Naive thymus-derived CD8-positive, alpha-beta T cell (primary cell): ENCODE measurements at places on chromosomes 3 and 15. TPM values are rescaled to one million over a fixed set of nuclear protein-coding genes. Genes with fewer than 3 reads are reported as not detected.

The GABRG3 gene
- polyA plus RNA-seq = not detected

The CSPG4 gene
- not detected for polyA plus RNA-seq

The GRM7 gene
- polyA plus RNA-seq = not detected

The CORO2B gene
- not detected for polyA plus RNA-seq

GRCh38 chr3:85567071-85567676 is 608.4 kb downstream of the CADM2 start:
- no peaks in the 10 kb centered on the region for H3K36me3 ChIP-seq
- H3K4me1 ChIP-seq = no peaks in the 10 kb centered on the region
- H3K27me3 ChIP-seq = no peaks in the 10 kb centered on the region
- H3K4me3 ChIP-seq = no peak overlapping the region
- no peak overlapping the region for H3K27ac ChIP-seq

DNA sequence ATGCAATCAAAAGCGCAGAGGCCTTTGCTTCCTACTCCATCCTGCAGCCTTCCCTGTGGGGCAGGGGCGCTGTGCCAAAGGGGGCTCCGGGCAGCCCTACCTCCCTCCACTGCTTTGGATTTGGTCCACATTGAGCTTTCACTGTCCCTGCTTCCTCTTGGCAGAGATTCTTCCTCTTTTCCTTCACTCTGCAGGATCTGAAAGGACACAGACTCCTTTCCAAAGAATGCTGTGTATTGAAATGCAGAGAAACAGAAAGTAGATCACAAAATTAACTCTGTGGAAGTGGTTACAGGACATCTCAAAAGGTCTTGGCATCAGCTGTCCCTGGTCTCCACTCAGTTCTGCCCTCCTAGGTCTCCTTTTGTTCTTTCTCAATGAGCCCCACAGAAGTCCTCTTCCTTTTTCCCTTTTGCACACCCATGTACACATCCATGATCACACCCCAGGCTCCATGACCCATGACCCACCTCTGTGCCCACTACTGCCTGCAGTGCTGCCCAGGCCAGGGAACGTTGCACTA is 64.1 kb downstream of the CCR1 start:
- peaks cover 11% of the 10 kb centered on the region for H3K36me3 ChIP-seq
- no peak for DNase-seq
- no peak overlapping the region for H3K27ac ChIP-seq
- no peaks in the 10 kb centered on the region for H3K4me1 ChIP-seq
- H3K4me3 ChIP-seq = no peak overlapping the region

- no peak for DNase-seq
- no peak overlapping the region for H3K4me3 ChIP-seq
- no peak overlapping the region for H3K27ac ChIP-seq
- H3K36me3 ChIP-seq = no peaks in the 10 kb centered on the region
These were observed 367.5 kb downstream of the PTPRG start for GRCh38 chr3:61928776-61929314.

GRCh38 chr3:159766563-159767185 is 222.0 kb upstream of the IL12A start:
- DNase-seq = no peak
- peaks cover 18% of the 10 kb centered on the region for H3K4me1 ChIP-seq
- peaks cover 31% of the 10 kb centered on the region for H3K27me3 ChIP-seq
- H3K4me3 ChIP-seq = no peak overlapping the region
- no peaks in the 10 kb centered on the region for H3K36me3 ChIP-seq
- no peak overlapping the region for H3K27ac ChIP-seq

GRCh38 chr15:74614744-74615507 is 710 bp upstream of the CLK3 start:
- no peaks in the 10 kb centered on the region for H3K27me3 ChIP-seq
- peak overlapping the region; percentile 95 for H3K4me3 ChIP-seq
- H3K4me1 ChIP-seq = peaks cover 38% of the 10 kb centered on the region
- peak overlapping the region; percentile 97 for H3K27ac ChIP-seq
- peak; percentile 91 for DNase-seq

DNA sequence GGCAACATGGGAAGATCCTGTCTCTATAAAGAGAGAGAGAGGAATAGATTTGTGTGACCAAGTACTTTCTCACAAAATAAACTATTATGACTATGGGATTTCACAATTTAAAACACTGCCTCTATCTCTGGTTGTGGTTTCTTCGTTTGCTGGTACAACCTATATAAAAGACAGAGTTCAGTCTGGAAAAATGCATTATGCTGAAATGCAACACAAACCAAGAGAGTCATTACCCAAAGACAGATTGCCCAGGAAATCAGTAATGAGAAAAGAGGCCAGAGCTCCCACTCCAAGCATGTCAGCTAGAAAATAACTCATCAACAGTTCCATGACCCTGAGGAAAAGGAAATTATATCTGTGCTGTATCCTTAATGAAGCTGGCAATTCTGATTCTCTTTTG is 23.2 kb downstream of the GPR176 start:
- no peaks in the 10 kb centered on the region for H3K36me3 ChIP-seq
- no peak overlapping the region for H3K4me3 ChIP-seq
- peaks cover 8% of the 10 kb centered on the region for H3K27me3 ChIP-seq
- H3K4me1 ChIP-seq = no peaks in the 10 kb centered on the region

DNA sequence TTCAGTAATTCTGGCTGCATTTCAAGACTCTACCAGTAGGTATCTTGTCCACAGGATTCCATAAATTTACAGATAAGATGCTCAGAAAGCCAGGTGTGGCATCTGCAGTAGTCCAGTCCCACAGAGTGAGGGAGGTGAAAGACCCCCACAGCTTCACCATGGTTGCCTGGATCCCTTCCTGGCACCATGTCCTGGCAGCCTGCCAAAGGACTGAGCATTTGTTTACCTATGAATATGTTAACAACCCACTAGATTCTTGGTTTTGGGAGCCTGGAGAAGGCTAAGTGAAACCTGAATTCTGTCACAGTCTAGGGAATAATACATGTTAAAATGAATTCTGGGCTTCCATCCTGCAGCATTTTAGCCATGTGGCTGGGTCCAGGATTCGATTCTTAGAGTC is 14.9 kb downstream of the CHST2 start:
- H3K4me1 ChIP-seq = peaks cover 11% of the 10 kb centered on the region
- H3K4me3 ChIP-seq = no peak overlapping the region
- no peaks in the 10 kb centered on the region for H3K36me3 ChIP-seq
- no peak overlapping the region for H3K27ac ChIP-seq
- DNase-seq = no peak
- H3K27me3 ChIP-seq = no peaks in the 10 kb centered on the region

- no peak for DNase-seq
- no peaks in the 10 kb centered on the region for H3K36me3 ChIP-seq
- no peak overlapping the region for H3K27ac ChIP-seq
These were observed 18.8 kb upstream of the TNFSF10 start for GRCh38 chr3:172541945-172542488.

DNA sequence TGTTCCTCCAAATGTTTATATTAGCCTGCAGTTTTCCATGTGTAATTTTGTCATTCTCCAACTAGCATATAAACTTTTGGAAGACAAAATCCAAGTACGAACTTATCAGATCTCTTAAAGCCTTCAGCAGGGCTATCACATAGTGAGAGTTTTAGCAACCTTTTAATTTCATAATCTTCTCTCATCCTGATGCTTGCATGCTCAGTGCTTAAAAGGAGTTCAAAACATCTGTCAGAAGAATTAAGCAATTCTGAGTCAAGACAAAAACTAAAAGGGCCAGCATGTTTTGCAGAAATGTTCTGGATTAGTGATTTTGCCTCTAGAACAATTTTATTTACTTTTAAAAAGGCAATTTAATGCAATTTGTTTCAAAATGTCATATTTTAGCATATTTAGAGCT is 73.4 kb upstream of the SLC2A2 start:
- no peaks in the 10 kb centered on the region for H3K4me1 ChIP-seq
- no peak for DNase-seq
- H3K36me3 ChIP-seq = peaks cover 53% of the 10 kb centered on the region
- no peak overlapping the region for H3K4me3 ChIP-seq

GRCh38 chr3:187744169-187745151 is 808 bp downstream of the BCL6 start:
- H3K27me3 ChIP-seq = no peaks in the 10 kb centered on the region
- peak overlapping the region; percentile 98 for H3K27ac ChIP-seq
- H3K4me1 ChIP-seq = peaks cover 74% of the 10 kb centered on the region
- DNase-seq = peak; percentile 51

GRCh38 chr15:74277242-74277810 is 41.2 kb downstream of the CCDC33 start:
- no peaks in the 10 kb centered on the region for H3K36me3 ChIP-seq

DNA sequence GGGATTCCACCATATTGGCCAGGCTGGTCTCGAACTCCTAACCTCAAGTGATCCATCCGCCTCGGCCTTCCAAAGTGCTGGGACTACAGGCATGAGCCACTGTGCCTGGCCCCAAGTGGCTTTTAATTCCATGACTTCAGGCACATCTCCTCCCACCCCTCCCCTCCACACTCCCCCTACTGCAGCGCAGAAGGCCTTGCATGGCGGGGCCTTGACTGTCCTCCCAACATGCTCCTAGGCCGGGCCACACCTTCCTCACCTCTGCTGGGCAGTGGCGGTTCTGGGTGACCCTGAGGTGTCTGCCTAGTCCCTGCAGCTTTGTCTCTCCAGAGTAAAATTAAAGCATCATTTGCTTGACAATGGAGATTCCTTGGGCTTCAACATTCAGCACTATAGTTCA is 6.9 kb downstream of the LYSMD4 start:
- DNase-seq = no peak
- H3K27me3 ChIP-seq = no peaks in the 10 kb centered on the region
- no peak overlapping the region for H3K4me3 ChIP-seq
- peaks cover 8% of the 10 kb centered on the region for H3K4me1 ChIP-seq
- H3K36me3 ChIP-seq = peaks cover 11% of the 10 kb centered on the region

GRCh38 chr3:16378415-16378814 is 113.4 kb downstream of the OXNAD1 start:
- peak overlapping the region; percentile 94 for H3K27ac ChIP-seq
- H3K36me3 ChIP-seq = peaks cover 22% of the 10 kb centered on the region
- H3K4me3 ChIP-seq = no peak overlapping the region
- no peak for DNase-seq
- no peaks in the 10 kb centered on the region for H3K27me3 ChIP-seq

DNA sequence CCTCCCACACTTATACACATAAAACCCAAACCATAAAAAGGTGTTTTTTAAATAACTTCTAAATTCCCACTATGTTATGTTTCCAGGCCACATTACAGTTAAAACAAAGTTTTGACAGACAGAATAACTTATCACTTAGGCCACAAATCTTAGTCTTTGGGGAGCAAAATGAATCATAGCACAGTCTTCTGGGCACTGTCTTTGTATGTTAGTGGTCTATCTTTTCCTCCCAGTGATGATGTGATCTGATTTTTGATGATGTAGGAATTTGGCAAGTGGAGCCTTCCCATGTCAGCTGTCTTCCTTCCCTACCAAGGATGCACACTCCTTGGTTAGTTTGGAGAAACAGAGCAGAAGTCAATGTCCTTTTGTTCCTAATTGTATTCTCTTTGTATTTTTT is 67.3 kb downstream of the THSD4 start:
- H3K4me1 ChIP-seq = no peaks in the 10 kb centered on the region
- peaks cover 7% of the 10 kb centered on the region for H3K27me3 ChIP-seq
- DNase-seq = no peak

DNA sequence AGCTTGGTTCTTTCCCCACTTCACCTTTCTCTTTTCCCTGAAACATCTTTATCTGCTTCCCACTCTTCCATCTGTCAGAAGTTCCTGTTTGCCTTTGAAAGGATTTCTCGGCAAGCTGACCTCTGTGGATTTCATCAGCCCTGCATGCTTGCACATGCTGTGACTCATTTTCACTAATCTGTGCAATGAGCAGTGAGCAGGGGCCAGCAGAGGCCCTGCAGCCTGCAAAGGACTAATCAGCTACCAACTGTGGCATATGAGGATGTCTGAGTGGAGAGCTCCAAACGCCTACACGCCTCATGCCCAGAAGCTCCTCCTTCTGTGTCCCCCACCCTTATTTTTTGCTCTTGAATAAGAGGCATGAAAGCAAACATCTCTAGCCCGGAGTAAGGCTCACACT is 333.0 kb upstream of the SEMA6D start:
- DNase-seq = no peak
- H3K27ac ChIP-seq = no peak overlapping the region
- H3K36me3 ChIP-seq = no peaks in the 10 kb centered on the region
- H3K27me3 ChIP-seq = peaks cover 3% of the 10 kb centered on the region
- no peak overlapping the region for H3K4me3 ChIP-seq
- H3K4me1 ChIP-seq = no peaks in the 10 kb centered on the region

DNA sequence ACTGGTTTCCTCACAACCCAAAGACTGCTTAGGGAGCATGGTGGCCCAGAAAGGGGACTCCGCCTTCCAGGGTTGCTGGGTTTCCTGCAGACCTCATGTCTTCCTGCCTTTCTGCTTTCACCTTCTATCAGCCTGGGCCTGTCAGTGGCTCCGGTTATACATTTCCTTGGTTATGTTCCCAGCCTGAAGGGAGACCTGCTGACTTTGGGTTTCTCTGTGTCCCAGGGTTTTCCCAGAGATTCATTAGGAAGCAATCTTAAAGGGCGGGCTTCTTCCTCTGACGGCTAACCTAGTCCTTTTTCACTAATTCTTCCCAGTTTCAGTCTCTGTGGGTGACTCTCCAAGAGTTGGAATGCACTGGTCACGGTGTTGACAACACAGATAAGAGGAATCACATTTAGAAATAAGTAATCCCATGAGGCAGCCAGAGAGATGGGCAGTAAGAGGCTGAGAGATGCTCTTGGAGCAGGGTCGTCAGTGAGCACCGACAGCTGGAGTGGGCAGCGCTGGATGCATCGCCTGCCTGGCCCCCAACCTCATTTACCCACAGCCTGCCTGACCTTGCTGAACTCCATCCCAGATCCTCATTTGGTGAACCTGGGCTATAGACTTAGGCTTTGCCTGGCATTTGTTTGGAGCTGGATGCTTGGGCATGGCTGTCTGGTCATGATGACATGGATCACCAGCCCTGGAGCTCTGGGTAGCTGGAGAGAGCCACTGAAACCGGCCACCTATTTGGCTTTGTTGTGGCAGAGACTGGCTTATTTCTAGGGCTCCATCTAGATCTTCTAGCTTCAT is 10.0 kb upstream of the EHD4 start:
- no peaks in the 10 kb centered on the region for H3K27me3 ChIP-seq
- DNase-seq = no peak
- no peaks in the 10 kb centered on the region for H3K36me3 ChIP-seq

- peak overlapping the region; percentile 50 for H3K4me3 ChIP-seq
- DNase-seq = peak; percentile 80
- peaks cover 7% of the 10 kb centered on the region for H3K36me3 ChIP-seq
- peak overlapping the region; percentile 77 for H3K27ac ChIP-seq
- H3K27me3 ChIP-seq = no peaks in the 10 kb centered on the region
These were observed 133.4 kb upstream of the BHLHE40 start for GRCh38 chr3:4845882-4846281.

DNA sequence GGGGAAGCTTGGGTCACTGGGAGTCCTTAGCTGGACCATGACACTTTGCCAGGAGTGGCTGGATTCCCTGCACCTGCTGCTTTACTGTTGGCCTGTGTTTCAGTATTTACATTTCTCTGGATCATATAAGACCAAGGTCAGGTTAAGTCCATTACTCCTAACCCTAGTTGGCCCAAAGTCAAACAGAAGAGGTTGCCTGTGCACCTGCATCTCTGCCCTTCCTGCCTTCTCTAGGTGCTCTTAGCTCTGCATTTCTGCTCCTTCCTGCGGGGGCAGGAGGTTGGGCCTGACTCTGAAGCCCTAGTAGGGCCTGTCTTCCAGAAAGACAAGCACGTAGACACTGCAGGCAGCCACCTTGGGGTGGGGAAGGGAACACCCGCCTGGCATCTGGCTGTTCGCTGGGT is 124.3 kb downstream of the RPLP1 start:
- no peak overlapping the region for H3K4me3 ChIP-seq
- DNase-seq = no peak
- H3K27me3 ChIP-seq = peaks cover 2% of the 10 kb centered on the region
- H3K36me3 ChIP-seq = no peaks in the 10 kb centered on the region
- H3K4me1 ChIP-seq = peaks cover 16% of the 10 kb centered on the region
